ENCODE measurements at places on chromosomes 2 and 18. TPM values are rescaled to one million over a fixed set of nuclear protein-coding genes. Genes with fewer than 3 reads are reported as not detected.

Gene FAM237A
- polyA plus RNA-seq: not detected

Gene UGT1A9
- polyA plus RNA-seq: not detected

Gene CCDC148
- polyA plus RNA-seq: not detected

Gene HOXD4
- polyA plus RNA-seq: not detected

Gene ANKRD62
- polyA plus RNA-seq: not detected

Gene ATP6V1C2
- polyA plus RNA-seq: 0.26 TPM

Gene PJVK
- polyA plus RNA-seq: 0.19 TPM

Gene KCNIP3
- polyA plus RNA-seq: not detected

Gene LINC00305
- not detected for polyA plus RNA-seq

Gene CD8A
- 93.4 TPM for polyA plus RNA-seq

Gene OTX1
- not detected for polyA plus RNA-seq

Gene KATNAL2
- polyA plus RNA-seq: 0.08 TPM

Gene CRYGC
- polyA plus RNA-seq: not detected

Gene SERPINB7
- not detected for polyA plus RNA-seq

Gene EML6
- 0.02 TPM for polyA plus RNA-seq

Gene CWC22
- polyA plus RNA-seq: 21.1 TPM

Gene TUBB6
- not detected for polyA plus RNA-seq

Gene BUB1
- polyA plus RNA-seq: 0.30 TPM

Gene DOK1
- 42.7 TPM for polyA plus RNA-seq

Gene TMEM185B
- polyA plus RNA-seq: 12.6 TPM

Gene DNAH7
- polyA plus RNA-seq: not detected

Gene ONECUT2
- not detected for polyA plus RNA-seq

Gene LGALSL
- polyA plus RNA-seq: not detected

Gene OSBPL1A
- 2.1 TPM for polyA plus RNA-seq

Gene RAPH1
- polyA plus RNA-seq: not detected

Gene NOSTRIN
- polyA plus RNA-seq: not detected

Gene CDH7
- polyA plus RNA-seq: not detected

Gene NYAP2
- not detected for polyA plus RNA-seq

Gene FKBP1B
- 8.6 TPM for polyA plus RNA-seq

Gene TXNL1
- polyA plus RNA-seq: 57.5 TPM

Gene GALR1
- not detected for polyA plus RNA-seq

Gene C2orf49
- polyA plus RNA-seq: 12.2 TPM

Gene CPO
- not detected for polyA plus RNA-seq

Gene LDAH
- 15.0 TPM for polyA plus RNA-seq

Gene ASXL2
- polyA plus RNA-seq: 15.6 TPM

Gene MAP3K19
- not detected for polyA plus RNA-seq

Gene SH3RF3
- not detected for polyA plus RNA-seq

Gene CDH19
- polyA plus RNA-seq: not detected

Gene CHRNG
- not detected for polyA plus RNA-seq

Gene SLC16A14
- polyA plus RNA-seq: not detected

Gene UGT1A5
- not detected for polyA plus RNA-seq

Gene CHRND
- polyA plus RNA-seq: not detected

Data from immature natural killer cell (primary cell).